ENCODE measurements at places on chromosomes 5 and 9. TPM values are rescaled to one million over a fixed set of nuclear protein-coding genes. Genes with fewer than 3 reads are reported as not detected.
A peak's percentile ranks its signal among the peaks of the same experiment; 100 is the strongest.

GRCh38 chr9:97487107-97487506 lies 14.4 kb upstream of the TMOD1 start:
- DNase-seq: peak; percentile 35

DNA sequence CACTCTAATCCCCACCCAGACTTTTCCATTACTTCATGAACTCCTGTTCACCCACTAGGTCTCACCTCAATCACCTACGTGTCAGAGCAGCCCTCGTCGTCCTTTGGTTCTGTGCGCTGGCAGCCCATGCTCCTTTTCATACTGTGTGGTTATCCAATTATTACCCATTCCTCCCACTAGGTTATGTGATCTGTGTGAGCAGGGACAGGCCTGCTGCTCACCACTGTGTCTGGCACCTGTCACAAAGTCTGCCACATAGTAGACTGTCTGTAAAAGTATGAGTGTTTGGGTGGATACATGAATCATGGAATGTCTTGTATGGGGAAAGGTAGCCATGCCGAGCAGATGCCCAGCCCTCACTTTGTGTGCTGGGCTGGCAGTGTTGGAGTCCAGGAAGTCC lies 12.1 kb upstream of the SMAD5 start:
- DNase-seq: no peak

- DNase-seq: no peak
Measured at GRCh38 chr5:66164044-66164790, 20.1 kb downstream of the SREK1 start.

- no peak for DNase-seq
Measured at GRCh38 chr5:160088805-160089204, 30.4 kb downstream of the PWWP2A start.

- peak; percentile 54 for DNase-seq
Measured at GRCh38 chr5:35067985-35068384, 20.2 kb upstream of the AGXT2 start.

- no peak for DNase-seq
Measured at GRCh38 chr5:73895471-73895870, 269.5 kb downstream of the ARHGEF28 start.

- DNase-seq: no peak
Measured at GRCh38 chr5:92979716-92980115, 601.3 kb downstream of the NR2F1-AS1 start.

GRCh38 chr5:79630444-79630843 lies 18.2 kb downstream of the TENT2 start:
- no peak for DNase-seq

DNA sequence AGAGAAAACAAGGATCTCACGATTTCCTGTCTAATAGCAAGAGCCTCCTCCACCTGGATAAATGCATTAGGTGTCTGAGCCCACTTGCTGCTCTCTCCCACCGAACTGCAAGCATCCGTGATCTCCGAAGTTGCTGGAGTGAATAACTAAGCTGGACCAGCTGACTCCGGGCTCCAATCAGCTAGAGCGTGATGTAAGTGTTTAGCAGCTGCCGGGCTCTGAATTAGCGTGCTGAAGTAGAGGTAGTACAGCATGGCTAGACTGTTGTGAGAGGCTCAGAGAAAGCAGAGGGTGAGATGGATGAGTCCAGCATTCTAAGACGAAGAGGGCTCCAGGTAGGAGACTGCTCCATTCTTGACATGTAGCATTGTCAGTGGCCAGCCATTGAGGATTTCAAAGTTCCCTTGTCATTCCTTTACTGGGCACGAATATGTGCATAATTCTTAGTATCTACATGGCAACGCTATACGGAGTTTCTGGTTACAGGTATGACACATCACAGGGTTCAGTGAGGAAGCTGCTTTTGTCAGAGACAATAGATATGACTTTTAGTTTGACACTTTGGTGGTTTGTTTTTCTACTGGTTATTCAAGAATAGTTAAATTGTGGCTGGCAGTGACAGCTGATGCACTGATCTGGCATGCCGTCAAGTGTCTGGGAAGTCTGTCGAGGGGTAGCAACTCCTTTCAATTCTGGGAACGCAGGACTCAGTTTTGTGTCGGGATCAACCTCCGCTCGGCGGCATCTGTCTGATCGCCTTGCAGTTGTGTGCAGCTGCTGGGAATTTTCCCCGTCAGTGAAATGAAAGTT lies 232.6 kb downstream of the MAST4 start:
- peak; percentile 29 for DNase-seq

SAXO1 gene
- total RNA-seq: not detected

C9orf153 gene
- total RNA-seq: not detected

LCN2 gene
- 0.14 TPM for total RNA-seq

HTR4 gene
- total RNA-seq: not detected

All from A172 (cell line).